ENCODE measurements at places on chromosomes 16 and 17.
A peak's percentile ranks its signal among the peaks of the same experiment; 100 is the strongest.

DNA sequence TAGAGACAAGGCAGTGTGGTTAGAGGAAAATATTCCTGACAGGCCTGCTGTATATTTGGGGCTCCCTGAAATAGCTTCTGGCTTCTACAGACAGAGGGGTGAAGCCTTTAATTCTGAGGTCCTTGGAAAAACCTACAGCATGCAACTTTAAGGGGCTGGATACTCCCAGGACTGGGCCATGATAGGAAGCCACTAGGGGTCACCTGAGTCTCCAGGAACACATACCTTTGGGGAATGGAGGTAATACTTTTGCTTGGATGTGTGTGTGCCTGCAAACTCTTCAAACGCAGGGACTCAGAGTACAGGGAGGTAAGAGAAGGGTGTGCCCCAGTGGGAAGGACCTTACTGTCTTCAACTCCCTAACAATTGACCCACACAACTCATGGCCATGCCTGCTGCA, 4.1 kb downstream of the ASIC2 start:
- no peak for DNase-seq

DNA sequence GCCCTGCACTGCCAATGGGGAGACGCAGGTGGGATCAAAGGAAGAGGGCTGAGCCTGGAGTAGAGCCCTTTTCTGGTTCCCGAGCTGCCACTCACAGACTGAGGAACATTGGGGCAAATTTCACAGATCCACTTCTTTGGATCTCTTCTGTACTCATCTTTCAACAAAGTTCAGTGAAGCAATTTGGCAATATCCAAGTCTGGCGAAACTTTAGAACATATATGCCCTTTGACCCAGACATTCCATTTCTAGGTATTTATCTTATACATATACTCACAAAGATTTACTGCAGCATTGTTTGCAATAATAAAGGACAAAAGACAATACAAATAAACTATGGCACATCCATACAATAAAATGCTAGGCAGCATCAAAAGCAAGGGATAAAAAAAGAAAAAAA, 4.9 kb downstream of the ZDHHC1 start:
- DNase-seq, result no peak

- no peak for DNase-seq
These were observed 5.3 kb upstream of the FAAP100 start for GRCh38 chr17:81557276-81558114.

DNA sequence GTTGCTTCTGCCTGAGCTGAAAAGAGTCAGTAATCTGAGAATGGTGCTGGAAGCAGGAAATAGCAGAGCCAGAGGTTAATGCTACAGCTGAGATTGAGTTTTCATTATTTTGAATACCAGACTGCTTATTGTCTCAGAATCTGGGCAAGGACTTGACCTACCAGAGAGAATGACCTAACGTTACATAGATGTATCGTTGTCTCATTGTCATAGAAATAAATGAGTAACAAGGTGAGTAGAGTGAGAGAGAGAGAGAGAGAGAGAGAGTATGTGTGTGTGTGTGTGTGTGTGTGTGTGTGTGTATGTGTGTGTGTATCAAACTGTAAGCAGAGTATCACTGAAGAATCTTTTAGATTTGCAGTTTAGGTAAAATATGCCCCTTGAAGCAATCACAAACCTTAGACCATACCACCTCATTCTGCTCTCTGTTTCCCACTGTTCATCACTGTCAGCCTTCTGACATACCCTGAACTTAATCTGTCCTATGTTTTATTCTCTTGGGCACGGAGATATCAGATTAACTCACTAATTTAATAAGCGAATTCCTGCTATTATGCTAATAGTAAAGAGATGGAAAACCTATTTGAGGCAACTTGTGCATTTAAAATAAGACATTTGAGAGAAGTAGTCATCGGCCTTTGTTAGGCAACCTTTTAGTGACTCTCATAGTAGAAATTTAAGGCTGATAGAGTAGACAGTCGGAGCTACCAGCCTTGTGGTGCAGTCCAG, 87.8 kb downstream of the CYB561 start:
- peak; percentile 87 for DNase-seq

DNA sequence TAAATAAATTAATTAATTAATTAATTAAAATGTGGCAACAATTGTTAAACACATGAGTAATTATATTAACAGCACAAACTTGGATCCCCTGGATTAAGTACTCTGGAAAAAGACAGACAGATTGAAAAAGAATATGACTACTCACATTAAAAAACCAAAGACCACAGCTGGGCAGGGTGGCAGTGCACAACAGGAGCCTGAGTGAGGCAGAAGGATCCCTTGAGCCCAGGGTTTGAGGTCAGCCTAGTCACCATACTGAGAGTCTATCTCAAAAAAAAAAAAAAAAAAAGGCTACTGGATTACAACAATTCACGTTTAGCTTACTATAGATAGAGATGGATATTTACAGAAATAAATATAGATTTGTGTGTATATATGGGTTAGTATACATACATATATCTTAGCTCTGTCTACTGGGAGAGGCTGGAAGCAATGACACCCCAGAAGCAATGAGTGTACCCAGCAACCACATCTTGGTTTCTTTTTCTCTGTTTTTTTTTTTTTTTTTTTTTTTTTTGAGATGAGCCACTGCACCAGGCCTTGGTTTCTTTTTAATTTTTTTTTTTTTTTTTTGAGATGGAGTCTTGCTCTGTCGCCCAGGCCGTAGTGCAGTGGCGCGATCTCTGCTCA, 10.6 kb upstream of the SUZ12 start:
- DNase-seq, result no peak

- no peak for DNase-seq
These were observed 13.1 kb downstream of the MBTPS1 start for GRCh38 chr16:84103678-84104077.

GRCh38 chr17:15742921-15743320, 10.8 kb downstream of the TBC1D26 start:
- DNase-seq, result no peak

DNA sequence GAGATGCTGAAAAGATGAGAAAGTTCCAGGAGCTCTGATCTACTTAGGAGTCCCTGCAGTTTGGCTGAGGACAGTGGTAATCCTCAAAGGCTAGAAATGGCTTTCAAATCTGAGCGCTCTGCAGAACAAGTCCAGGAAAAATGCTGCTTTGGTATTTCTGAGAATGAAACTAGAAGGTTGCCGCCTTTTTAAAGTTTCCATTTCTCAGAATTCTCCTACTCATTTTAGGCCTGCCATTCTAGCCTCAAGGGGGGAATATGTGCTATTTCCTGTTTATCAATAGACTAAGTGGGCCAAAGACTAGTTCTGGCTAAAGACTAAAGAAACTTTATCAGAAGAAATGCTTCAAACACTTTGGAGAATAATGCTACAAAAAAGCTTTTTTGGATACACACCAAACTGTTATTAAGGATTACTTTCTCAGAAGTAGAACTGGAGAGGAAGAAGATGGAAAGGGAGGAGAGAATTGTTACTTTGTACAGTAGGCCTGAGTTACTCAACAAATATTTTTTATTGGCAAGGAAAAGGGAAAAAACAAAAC, at the start of gene SLFN12L:
Gene SLFN12L (minus strand): TSS at position 78 of the 541 bp plus-strand sequence. CDS start 15,314 bp downstream, outside the sequence.
- no peak for DNase-seq

DNA sequence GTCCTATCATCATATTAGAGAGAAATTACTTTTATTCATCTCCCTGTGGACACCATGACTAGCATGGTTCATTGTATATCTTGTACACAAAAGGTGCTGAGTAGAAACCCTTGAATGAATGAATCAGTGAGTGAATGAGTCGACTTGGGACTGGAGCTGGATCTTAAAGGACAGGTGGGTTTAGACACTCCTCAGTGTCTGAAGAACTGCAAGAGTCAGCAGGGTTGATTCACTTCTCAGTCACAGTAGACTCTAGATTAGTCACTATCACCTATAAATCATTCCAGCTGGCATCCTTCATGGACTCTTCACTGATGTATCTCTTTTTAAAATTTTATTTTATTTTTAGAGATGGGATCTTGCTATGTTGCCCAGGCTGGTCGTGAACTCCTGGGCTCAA, 30.1 kb upstream of the PMFBP1 start:
- DNase-seq, result no peak

- DNase-seq, result no peak
These were observed 4.7 kb downstream of the KCTD5 start for GRCh38 chr16:2686912-2687507.

GRCh38 chr17:38922538-38923297, 2.7 kb upstream of the LASP1NB start:
- peak; percentile 18 for DNase-seq

DNA sequence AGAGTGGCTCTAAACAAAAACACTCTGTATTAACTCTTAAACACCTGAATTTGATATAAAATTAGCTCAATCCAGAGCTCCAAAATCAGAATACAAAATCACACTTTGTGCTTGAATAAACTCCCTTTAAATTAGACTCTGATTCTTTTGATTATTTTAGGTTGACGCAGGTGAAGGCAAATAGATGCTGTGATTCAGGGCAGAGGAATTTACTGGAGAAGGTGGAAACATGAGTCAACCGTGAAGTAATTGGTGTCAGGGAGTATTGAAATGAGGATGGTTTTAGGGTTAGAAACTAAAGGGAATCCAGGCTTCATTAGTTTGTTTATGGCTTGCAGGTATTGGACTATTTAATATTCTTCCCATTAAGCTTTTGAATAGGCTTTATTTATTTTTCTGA, 37.1 kb upstream of the TEKT1 start:
- no peak for DNase-seq

GRCh38 chr17:49071106-49071505, 61.5 kb upstream of the B4GALNT2 start:
- no peak for DNase-seq

DNA sequence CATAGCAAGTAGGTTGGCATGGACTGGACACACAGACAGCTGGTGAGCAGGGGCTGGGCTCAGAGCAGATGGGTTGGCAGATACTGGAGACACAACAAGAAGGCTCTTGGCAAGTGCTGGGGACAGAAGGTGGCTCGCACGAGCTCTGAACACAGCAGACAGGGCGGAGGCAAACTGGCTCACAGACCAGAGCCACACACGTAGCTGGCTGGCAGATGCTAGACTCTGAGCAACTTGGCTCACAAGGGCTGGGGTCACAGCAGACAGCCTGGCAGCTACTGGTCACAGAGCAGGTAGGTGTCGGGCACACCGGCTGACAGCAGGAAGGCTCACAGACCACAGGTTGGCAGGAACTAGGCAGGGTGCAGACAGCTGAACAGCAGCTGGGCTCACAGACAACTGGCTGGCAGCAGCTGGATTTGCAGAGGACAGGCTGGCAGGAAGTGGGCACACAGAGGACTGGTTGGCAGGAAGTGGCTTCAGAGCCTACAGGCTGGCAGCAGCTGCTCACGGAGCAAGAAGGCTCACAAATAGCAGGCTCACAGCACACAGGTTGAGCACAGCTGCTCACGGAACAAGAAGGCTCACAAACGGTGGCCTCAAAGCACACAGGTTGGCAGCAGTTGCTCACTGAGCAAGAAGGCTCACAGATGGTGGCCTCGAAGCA, 725 bp downstream of the KRTAP16-1 start:
- DNase-seq, result no peak

GRCh38 chr17:65402513-65403496, 158.6 kb downstream of the AXIN2 start:
- no peak for DNase-seq

GRCh38 chr17:81340607-81341515, 45.8 kb upstream of the SLC38A10 start:
- DNase-seq, result no peak

GRCh38 chr17:43683928-43684653, 22.4 kb upstream of the MEOX1 start:
- DNase-seq, result no peak

- DNase-seq, result no peak
These were observed 221.8 kb upstream of the CDH5 start for GRCh38 chr16:66144641-66145040.

GRCh38 chr17:57260325-57261083, 4.2 kb downstream of the MSI2 start:
- DNase-seq, result no peak

DNA sequence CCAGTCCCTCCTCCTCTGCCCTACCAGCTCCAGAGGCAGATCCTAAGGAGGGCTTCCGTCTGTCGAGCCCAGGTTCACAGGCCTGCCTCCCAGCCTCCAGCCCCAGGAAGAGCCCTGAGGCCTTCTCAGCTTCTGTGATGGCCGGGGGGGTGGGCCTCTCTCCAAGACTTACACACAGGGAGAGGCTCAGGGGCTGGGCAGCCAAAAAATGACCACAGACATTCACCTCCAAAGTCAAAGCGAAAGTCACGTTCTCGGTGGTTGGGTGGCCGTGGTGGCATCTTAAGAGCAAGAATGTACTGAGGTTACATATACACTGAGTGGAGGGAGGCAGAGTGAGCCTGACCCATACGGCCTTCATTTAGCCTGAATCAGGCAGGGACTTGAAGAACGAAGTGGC, 119.1 kb downstream of the CCDC182 start:
- no peak for DNase-seq

DNA sequence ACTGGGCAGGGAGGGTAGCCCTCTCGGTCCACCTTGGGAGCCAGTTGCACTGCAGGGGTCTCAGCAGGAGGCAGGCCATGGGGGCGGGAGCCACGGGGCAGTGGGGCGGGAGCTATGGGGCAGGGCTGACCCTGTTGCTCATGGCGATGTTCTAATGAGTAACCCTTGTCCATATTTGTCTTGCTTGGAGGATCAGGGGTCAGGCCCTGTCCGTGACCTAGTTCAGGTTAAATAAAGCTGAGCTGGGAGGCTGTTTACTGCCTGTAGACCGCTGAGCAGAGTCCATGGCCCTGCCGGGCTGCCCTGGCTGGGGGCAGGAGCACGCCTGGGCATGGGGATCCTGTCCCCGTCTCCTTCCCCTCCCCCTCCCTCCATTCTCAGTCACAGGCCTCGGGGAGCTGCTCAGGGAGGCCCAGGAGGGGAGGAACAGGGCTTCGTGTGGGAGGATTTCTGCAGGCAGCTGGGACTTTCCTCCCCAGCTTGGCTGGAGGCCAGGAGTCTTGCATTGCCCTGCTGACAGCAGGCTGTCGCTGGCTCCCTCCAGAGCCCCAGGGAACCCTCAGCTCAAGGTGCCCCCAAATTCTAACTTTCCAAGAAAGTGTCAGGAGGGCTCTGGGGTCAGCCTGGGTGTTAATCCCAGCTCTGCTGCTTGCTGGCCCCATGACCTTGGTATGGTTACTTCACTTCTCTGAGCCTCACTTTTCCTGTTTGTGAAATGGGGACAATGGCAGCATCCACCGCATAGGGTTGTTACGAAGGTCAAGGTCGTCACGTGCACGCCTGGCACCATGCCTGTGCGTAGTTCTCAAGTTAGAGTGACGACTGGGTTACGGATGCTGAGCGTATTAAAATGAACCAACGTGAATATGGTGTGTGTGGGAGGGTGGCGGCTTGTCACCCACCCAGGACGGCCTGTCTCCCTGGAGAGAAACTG, 6.1 kb upstream of the SERPINF2 start:
- peak; percentile 17 for DNase-seq

- no peak for DNase-seq
These were observed 135.0 kb downstream of the CDK5R1 start for GRCh38 chr17:32621612-32622312.

- no peak for DNase-seq
These were observed 23.3 kb downstream of the MINK1 start for GRCh38 chr17:4856271-4856936.

DNA sequence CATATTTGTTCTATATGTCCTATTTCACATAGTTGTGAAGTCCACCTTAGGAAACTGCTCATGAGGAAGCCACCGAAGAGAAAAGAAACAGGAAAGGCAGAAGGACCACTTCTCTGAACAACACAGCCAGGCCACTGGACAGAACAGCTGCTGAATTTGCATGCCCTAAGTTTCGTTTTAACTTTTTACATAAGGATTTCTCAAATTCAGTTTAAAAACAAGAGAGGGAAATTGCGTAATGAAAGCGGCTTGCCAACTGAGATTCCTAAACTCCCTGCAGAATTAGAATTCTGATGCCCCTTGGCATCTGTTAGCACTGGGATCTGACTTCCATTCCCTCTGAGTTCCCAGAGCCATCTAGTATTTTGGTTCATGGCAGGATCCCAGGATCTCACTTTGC, 5.0 kb upstream of the CCL8 start:
- DNase-seq, result peak; percentile 66

Measured in AG09309 (cell line).